Astrocyte of the spinal cord (primary cell): ENCODE measurements at places on chromosomes 16 and 17.

- no peak for DNase-seq
Measured at GRCh38 chr17:48129981-48130380, 22.4 kb downstream of the SNX11 start.

DNA sequence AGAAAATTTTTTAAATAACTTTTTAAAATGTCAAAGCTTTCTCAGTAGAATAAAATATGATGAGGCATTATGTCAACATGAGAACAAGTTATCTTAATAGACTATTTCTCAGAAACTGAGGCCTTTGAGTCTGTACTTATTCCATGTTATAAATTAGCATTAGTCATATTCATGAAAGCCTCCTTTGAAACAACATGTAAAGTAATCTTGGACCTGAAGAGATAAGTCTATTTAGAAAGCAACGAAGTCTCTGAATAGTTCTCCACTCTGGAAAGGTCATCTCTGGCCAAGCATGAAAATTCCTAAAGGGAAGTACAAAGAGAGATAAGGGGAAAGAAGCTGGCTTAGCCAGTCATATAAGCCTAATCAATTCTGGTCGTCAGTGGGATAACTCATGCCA is 150.8 kb downstream of the CYB561 start:
- no peak for DNase-seq

DNA sequence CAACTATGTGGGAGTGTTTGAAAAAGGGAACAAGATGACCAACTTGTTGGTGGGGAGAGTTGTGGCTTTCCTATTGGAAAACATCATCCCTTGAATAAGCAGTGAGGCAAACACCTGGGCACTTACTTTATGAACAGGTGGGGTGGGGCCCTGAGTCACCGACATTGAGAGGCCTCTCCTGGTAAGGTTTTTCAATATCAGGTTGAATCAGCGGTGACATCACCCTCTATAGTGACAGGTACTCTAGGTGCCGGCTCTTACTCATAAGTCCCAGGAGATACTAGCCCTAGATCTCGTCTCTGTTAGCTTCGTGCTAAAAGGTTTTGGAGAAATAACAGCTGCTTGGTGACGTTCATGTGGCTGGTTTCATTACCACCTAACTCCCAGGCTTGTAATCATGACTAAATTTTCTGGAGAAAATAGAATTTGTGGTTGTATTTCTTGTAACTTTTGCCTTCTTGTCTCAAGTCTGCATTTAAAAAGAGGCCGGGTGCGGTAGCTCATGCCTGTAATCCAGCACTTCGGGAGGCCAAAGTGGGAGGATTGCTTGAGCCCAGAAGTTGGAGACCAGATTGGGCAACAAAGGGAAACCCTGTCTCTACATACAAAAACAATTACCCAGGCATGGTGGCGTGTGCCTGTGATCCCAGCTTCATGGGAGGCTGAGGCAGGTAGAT is 19.3 kb downstream of the CDH1 start:
- DNase-seq, result no peak

GRCh38 chr17:51479303-51479702 is 219.0 kb downstream of the UTP18 start:
- no peak for DNase-seq

DNA sequence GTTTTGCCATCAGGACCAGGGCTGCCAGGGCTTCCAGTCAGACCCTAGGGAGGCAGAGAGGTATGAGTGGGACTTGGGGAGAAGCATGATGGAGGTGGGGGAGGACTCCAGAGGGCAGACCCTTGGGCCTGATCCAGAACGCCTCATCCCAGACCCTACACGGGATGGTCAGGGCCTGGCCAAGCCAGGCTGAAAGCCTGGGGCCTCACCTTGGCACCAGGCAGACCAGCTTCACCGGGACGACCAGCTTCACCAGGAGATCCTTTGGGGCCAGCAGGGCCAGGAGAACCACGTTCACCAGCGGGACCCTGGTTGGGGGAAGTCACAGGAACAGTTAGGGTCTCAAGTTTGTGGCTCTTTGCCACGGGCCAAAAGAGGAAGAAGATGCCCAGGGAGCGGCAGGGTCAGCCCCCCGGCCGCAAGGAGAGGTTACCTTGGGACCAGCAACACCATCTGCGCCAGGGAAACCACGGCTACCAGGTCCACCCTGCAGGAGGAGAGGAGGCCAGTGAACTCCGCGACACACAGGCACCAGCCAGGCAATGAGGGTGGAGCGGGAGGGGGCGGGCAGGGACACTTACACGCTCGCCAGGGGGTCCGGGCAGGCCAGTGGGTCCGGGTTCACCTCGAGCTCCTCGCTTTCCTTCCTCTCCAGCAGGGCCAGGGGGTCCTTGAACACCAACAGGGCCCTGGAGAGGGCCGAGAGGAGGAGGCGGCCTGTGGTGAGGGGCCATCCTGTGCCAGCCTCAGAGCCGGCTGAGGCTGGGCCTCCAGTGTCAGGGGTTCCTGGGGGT is 7.1 kb downstream of the COL1A1 start:
- peak; percentile 35 for DNase-seq

DNA sequence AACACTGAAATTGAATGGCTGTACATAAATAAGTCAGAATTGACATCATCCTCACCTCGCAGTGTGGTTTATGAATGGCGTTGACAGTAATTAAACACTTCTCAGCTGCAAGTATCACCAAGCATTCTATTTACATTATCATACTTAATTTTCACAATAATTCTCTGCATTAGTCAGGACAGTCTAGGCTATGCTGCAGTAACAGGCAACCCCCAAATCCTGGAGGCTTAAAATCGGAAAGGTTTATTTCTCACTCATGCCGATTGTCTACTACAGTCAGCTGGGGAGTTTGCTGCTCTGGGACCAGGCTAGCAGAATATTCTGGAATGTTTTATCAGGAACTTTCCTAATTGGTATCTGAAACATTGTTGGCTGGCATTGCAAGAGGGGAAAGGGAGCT is 493.2 kb upstream of the ERCC4 start:
- no peak for DNase-seq

- no peak for DNase-seq
Measured at GRCh38 chr17:80873307-80873951, 118.2 kb upstream of the CHMP6 start.

- peak; percentile 7 for DNase-seq
Measured at GRCh38 chr16:50671644-50672260, 9.4 kb downstream of the SNX20 start.

DNA sequence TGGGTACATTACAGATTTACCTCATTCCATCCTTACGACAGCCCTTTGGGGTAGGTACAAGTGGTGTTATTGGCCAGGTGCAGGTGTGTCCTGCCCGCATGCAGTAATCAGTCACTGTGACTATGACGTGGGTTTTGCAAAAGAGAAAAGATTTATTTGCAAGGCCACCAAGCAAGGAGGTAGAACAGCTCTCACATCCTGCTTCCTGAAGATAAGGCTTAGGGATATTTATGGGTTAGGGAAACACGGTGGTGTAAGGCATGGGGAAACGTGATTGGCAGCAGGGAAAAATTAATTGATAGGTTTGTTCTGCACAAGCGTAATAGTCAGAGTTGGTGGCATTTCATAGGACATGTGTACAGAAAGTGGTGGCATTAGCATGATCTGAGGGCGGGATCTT is 214.8 kb downstream of the PARN start:
- DNase-seq, result no peak

DNA sequence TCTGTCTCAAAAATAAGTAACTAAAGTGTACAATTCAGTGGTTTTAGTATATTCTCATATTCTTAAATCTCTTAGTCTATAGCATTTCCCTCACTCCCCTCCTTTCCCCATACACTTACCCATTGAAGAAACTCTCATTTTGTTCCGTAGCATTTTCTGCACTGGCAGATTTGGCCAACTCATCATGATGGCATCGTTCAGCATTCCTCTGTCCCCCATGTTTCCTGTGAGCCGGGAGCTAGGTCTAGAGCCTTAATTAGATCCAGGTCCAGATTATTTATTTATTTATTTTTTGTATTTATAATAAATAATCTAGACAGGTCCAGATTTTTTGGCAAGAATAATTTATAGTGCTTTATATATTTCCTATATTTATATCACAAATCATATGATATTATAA is 31.0 kb downstream of the HEATR3 start:
- DNase-seq, result peak; percentile 53

- no peak for DNase-seq
Measured at GRCh38 chr17:27339198-27339835, 45.4 kb downstream of the WSB1 start.

DNA sequence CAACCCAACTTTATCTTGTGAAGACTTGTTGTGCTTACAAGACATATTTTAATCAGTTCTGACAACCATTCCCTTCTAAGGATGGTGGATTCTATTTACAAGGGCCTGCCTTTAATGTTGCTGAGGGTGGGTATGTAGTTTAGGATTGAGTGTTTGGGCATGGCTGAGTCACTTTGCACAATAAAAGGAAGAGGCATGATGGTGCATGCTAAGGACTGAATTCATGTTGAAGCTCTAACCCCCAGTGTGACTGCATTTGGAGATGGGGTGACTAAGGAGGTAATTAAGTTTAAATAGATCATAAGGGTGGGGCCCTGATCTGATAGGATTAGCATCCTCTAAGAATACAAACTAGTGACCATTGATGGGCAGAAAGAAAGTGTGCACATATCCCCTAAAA is 196.1 kb upstream of the HS3ST3A1 start:
- no peak for DNase-seq

GRCh38 chr17:29042679-29043538 is at the start of gene PIPOX:
Gene PIPOX, plus strand, starts transcription at chr17:29043141. Its CDS starts 85 bp downstream, at chr17:29043226.
- peak; percentile 61 for DNase-seq

GRCh38 chr16:89862732-89863131 is 10.7 kb upstream of the TCF25 start:
- DNase-seq, result no peak

DNA sequence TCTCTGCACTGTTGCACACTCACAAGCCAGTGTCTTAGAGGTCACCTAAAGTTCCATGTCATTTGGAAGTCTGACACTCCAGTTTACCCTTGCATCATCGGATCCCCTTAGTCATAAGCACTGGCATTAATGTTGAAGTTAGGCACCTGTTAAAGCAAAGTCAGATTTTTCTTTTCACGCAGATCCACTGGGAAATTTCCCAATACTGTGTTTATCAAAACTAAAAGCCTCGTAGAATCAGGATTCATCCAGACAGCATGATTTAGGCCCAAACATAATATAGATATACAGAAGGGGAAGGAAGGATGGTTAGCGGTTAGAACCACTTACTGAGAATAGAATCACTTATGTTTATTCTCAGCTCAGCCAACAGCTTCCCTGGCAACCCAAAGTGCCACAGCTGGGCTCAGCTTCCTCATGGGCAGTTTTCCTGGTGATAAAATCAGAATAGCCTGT is 30.1 kb upstream of the HAPSTR1 start:
- no peak for DNase-seq

- peak; percentile 91 for DNase-seq
Measured at GRCh38 chr17:50201276-50201854, at the start of gene COL1A1. Gene COL1A1, minus strand, starts transcription at chr17:50201631. Its CDS starts 118 bp downstream, at chr17:50201513.

- no peak for DNase-seq
Measured at GRCh38 chr16:3051494-3051893, 5.1 kb downstream of the MMP25 start.

GRCh38 chr16:67703626-67704025 is 15.5 kb downstream of the GFOD2 start:
- no peak for DNase-seq

DNA sequence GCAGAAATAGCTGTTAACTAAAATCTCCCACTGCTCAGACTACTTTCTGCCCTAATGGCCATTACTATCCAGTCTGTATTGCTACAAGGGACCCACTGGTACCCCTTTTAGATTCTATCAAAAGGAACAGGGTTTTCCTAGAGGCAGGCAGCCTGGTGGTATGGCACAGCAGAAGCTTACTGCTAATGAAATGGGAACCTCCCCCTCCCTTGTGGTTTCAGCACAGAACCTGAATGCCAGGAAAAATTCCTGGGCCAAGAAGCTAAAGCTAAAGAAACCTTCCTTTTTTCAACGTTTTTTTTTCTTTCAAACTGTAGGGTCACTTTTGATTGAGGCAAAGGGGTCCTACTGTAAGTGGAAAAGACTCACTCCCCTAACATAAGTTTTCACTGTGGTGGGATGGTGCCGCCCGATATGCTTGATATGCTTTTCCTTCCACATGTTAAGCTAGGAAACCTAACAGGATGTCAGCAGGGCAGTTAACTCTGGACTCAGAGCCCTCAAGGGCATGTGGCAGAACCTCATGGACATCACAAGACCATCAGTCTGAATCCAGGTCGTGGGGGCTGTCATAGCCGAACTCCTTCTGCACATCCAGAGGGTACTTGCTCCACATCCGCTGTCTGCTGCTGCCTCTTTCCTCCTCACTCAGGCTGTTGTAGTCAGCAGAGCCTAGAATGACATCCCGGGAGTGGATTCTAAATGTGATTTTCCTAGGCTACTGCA is 9.8 kb downstream of the SLC7A6OS start:
- DNase-seq, result no peak

DNA sequence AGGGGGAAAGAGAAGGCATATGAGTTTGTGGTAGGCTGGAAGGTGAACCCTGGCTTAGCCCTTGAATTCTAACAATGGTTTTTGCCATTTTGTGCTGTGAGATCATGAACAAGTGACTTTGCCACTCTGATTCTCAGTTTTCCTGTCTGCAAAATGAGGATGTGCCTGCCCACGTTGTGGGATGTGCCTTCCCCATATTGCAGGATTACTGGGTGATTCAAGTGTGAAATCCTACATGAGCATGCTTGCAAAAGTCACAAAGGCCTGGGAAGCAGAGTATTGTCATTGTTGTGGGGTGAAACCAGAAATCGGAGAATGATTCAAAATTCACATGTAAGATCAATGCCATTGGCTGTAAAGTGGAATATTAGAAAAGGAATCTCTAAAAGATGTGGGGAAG is 28.6 kb upstream of the TVP23A start:
- no peak for DNase-seq

DNA sequence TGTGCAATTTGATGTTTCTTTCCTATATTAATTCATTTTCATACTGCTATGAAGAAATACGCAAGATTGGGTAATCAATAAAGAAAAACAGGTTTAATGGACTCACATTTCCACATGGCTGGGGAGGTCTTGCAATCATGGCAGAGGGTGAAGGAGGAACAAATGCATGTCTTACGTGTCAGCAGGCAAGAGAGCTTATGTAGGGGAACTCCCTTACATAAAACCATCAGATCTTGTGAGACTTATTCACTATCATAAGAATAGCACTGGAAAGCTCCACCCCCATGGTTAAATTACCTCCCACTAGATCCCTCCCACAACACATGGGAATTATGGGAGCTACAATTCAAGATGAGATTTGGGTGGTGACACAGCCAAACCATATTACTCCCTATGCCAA is 418.9 kb upstream of the MAF start:
- no peak for DNase-seq

DNA sequence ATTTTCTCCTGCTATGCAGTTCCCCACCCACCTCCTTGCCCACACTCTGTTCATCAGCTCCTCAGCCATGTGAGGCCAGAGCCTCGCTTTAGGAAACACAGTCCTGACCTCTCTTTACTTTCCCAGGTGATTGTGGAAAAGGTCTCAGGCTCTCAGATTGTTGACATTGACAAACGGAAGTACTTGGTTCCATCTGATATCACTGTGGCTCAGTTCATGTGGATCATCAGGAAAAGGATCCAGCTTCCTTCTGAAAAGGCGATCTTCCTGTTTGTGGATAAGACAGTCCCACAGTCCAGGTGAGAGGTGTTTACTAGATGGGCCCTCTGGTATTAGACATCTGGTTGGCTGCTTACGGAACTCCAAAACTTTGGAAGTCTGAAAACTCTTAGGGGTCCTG is 1.7 kb downstream of the GABARAPL2 start:
- no peak for DNase-seq

GRCh38 chr16:57349212-57350031 is 9.2 kb upstream of the CCL22 start:
- DNase-seq, result no peak
